CD4-positive, alpha-beta T cell treated with Interleukin-15 for 1 hour (primary cell): ENCODE measurements at places on chromosomes 4 and X.

GRCh38 chr4:5462896-5463295, 245.5 kb downstream of the EVC2 start:
- DNase-seq: no peak

DNA sequence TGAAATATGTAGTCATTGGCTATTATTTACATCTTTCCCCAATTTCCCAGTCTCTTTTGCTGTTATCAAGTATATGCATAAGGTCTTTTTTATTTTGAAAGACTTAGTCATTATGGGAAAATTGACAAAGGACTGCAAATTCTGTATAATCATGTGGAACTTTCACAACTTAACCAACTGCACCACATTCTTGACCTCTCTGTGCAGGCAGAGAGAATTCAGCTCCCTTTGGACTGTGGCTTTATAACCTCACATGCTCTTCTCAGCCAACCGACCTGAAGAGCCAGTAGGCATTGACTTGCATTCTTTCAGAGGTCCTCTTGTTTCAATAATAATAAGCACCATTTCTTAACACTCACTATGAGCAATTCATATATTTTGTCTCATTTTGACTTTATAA, 66.9 kb downstream of the ANXA3 start:
- no peak for DNase-seq

GRCh38 chr4:61333490-61333889, 133.4 kb downstream of the ADGRL3 start:
- no peak for DNase-seq

GRCh38 chr4:7193030-7193958, 956 bp downstream of the SORCS2 start:
- peak; percentile 16 for DNase-seq

- DNase-seq: peak; percentile 41
These were observed 175.3 kb downstream of the MAML3 start for GRCh38 chr4:139978692-139979091.

- DNase-seq: no peak
These were observed 10.3 kb upstream of the TREX2 start for GRCh38 chrX:153456161-153456560.

DNA sequence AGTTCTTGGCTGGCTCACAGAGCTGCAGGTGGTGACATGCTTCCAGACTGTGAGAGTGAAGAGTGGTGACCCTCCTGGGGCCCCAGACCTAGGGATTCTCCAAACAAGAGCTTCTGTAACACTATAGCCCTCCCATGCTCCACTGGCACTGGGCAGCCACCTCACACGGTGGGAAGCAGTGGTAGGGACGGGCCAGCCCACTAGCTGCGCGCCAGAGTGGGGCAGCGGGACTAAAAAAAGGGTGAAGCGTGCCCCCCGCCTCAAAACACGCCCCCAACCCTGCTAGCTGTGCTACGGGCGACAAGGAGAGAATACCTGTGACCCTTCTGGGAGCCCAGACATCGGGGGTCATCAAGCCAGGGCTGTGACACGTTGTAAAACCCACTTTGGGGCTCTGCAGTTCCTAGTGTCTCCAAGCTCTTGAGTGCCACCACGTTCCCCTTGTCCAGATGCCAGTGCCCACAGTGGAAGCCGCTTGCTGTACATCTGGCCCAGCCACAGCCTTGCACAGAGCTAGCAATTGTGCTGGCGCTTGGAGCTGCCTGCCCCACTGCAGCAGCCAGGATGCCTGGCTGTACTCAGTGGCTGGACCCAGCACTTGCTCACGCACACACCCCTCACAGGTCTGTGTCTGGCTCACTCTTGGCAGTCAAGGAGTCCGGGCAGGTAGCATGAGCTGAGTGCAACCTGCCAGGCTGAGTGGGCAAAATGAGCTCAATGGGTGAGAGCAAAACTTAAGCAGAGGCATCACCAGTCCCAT, 100.0 kb downstream of the DCAF12L2 start:
- DNase-seq: no peak
